ENCODE measurements at places on chromosomes 3 and 15.

DNA sequence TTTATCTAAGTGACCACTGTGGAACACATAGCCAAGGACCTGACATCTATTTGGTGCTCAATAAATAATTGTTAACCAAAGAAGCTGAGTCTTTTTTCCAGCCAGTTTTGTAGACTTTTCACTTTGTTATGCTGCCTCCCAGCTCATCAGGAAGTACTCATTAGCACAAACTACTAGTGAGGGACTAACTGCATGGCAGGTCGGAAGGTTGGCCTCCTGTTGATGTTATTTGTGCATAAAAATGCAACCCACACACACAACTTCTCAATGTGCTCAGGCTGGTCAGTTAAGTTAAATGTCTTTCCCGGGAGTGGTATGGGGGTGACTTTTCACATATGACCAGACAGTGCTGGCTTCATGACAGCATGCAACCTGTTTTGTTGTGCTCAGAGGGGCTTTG is 263.0 kb upstream of the TOPAZ1 start:
- DNase-seq = no peak

DNA sequence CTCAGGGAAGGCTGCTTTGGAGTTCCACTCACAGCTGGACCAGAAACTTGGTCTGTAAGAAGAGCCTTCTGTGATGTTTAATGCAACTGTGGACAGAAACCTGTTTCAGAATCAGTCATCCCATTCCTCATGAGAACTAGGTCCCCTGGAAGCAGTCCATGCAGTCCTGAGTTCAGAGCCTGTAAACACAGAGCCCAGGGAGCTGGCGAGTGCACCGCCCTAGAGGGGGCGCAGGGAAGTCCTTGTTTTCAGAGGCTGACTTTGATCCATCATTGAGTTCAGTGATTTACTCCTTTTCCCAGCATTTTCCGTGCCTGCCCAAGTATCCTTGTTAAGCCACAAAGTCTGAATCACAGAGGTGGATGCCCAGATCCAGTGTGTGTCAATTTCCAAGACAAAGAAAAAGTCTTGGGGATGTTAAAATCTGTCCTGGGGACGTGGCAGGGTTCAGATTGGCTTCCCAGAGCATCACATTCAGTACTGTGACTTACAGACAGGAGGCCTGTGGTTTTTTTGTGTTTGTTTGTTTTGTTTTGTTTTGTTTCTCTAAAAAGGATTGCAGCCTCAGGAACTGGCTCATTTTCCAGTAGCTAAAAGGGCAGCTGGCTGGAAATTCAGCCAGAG is 9.8 kb upstream of the TXNRD3 start:
- DNase-seq = no peak

- DNase-seq = no peak
Measured at GRCh38 chr3:120062474-120062873, 31.8 kb downstream of the GSK3B start.

- no peak for DNase-seq
Measured at GRCh38 chr15:98169551-98169950, 209.0 kb downstream of the ARRDC4 start.

- DNase-seq = no peak
Measured at GRCh38 chr3:147428754-147429153, 19.6 kb downstream of the ZIC1 start.

DNA sequence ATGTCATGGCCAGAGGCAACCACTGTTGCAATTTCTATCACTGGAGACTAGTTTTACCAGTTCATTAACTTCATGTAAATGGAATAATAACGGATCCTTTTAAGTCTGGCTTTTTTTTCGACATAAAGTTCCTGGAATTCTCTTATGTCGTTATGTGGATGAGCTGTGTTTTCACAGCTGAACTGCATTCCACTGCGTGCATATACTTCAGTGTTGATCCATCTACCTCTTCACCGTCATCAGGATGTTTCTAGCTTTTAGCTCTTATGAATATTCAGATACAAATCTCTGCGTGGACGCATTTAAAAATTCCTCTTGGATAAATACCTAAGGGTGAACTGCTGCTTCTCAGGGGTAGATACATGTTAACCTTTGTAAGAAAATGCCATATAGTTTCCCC is 15.6 kb upstream of the CYFIP1 start:
- DNase-seq = no peak

DNA sequence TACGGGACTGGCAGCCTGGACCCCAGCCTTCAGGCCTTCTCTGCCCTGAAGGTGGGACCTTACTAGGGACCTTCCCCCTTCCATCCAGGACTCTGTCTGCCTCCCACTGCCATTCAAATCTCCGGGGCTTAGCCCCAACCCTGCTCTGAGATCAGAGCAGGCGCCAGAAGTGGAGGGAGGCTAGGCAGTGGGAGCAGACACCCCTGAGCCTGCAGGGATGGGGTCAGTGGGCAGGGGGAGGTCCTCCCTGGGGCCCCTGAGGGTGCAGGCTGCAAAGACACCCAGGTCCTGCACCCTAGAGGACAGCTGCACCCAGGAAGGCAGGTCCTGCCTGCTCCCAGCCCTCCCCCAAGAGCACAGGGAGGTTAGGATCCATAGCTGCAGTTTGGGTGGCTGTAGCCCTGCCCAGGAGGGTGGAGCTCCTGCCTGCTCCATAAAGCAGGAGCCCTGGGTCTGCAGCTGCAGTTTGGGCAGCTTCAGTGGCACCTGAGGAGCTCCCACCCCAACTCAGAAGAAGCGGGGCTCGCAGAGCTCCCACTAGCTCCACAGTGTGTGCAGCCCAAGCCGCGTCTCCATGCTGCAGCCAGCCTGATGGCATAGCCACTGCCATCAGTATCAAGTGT is 8.1 kb upstream of the POC1A start:
- DNase-seq = no peak
